Effector CD4-positive, alpha-beta T cell (primary cell): ENCODE measurements at places on chromosomes 2 and 18.

- DNase-seq = no peak
Observed at GRCh38 chr2:10196948-10197696, 74.6 kb downstream of the RRM2 start.

- DNase-seq = no peak
Observed at GRCh38 chr2:128053331-128053730, 25.5 kb upstream of the SAP130 start.

DNA sequence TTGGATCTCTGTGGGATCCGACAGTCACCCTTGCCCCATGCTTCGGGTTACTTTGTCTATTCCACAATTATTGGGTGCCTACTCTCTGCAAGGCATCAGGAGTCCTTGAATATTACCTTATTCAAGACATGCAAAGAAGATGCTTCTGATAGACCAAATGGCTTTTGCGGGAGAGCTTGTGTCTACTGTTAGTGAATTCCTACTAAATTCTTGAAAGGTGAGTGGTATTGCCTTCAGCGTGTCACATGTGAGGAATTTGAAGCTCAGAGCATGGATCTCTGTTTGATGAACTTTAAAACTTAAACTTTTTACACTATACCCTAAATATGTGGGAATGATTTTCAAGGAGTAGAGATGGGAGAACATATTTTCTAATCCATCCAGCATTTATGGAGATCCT, 184.4 kb downstream of the LTBP1 start:
- DNase-seq = no peak

DNA sequence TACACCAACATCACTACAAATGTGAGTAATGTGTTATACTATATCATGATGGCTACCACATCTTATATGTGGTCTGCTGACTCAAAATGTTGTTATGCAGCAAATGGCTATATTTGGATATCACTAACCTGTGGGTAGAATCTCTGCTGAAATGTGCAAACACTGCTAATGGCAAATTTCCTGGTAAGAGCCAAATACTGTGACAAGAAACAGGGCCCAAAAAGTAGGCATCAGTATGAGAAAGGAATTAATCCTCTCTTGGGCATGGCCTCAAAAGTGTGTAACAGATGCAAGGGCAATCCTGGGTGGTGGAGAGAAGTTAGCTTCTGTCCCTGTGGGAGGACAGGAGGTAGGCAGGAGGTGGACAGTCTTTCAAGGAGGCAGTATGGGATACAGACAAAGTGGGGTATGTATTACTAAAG, 13.3 kb downstream of the ATF2 start:
- DNase-seq = no peak

DNA sequence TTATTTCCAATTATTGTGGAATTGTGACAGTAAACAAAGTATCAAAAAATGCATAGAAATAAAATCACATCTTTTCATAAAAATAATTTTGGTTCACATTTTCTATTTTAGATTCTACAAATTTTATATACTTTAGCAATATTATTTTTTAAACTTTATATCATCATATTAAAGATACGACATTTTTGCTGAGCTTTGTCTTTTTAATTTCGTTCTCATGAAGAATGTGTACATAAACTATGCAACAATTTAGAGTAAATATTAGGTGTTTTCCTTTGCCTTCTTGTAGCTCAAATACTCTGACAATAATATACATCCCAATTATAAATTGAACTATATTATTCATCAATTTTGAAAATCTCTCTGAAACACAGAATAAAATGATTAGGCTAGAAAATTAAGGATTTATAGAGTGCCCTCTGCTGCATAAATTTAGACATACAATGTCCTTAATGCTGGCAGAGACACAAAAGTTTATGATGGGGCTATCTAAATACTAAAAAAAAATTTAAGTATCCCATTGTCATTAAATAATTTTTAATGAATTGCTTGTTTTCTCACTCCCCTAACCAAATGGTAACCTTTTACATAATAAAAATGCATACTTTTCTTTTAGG, 45.7 kb downstream of the CCDC102B start:
- no peak for DNase-seq

DNA sequence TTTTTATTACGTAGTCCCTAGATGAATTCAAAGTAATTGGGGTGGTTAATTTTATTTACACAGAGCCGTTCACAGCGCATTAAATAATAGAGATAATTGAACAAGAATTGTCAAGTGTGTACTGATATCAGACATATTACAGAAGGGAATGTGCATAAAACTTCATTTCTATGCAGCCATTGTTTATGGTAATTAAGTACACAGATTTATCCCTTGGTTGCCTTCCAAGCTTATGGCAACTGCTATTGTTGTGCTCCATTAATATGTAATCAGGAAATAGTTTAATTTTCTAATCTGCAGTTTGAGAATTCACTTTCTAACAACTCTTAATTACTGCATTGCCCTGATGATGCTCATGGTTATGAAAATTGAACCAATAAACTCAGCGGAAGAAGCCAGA, 47.3 kb upstream of the OTX1 start:
- no peak for DNase-seq

DNA sequence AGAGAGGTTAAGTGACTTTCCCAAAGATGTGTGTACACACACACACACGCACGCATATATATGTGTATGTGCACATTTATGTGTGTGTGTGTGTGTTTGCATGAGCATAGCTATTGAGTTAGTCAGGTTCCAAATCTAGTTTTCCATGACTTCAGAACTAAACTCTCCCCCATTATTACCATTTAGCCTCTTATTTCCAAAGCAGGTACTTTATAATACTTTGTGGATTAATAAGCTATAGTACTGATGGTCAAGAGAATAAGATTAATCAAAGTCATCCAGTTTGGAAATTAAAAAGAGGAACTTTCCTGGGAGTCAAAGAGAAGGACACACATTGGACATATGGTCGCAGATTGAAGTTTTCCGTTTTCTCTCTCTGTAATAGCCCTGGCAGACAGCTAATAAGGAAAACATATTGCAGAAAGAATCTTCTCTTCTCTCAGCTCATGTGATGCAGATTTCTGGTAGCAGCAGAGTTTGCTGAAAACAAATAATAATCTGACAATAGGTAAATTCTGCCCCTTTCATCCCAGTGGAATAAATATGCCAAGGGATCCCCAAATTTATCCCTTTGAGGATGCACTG, 410.9 kb upstream of the TCF4 start:
- DNase-seq = no peak

- DNase-seq = no peak
Observed at GRCh38 chr2:166297951-166298350, 77.8 kb downstream of the SCN9A start.
